NCI-H460 (cell line): ENCODE measurements at places on chromosomes 5 and 9. TPM values are rescaled to one million over a fixed set of nuclear protein-coding genes. Genes with fewer than 3 reads are reported as not detected.

SLC25A48 gene
- not detected in 2 replicates for total RNA-seq

IL4 gene
- total RNA-seq = not detected in 2 replicates

ACSL6 gene
- total RNA-seq = 0.03 and 0.05 TPM in 2 replicates

C5orf58 gene
- total RNA-seq = not detected in 2 replicates

STOM gene
- total RNA-seq = 53.8 and 53.9 TPM in 2 replicates

SH2D3C gene
- 0.12 and 0.57 TPM in 2 replicates for total RNA-seq

WNK2 gene
- 4.5 and 4.8 TPM in 2 replicates for total RNA-seq

MED27 gene
- total RNA-seq = 23.5 and 24.7 TPM in 2 replicates

C5orf52 gene
- not detected in 2 replicates for total RNA-seq

PPP3R2 gene
- not detected in 2 replicates for total RNA-seq

GPR151 gene
- not detected in 2 replicates for total RNA-seq

PCDHA8 gene
- 0.05 TPM in 1 of 2 replicates, not detected in the other for total RNA-seq

CDX1 gene
- not detected in 2 replicates for total RNA-seq

LCN9 gene
- not detected in 2 replicates for total RNA-seq

DRD1 gene
- not detected in 2 replicates for total RNA-seq

SMU1 gene
- total RNA-seq = 18.2 and 20.2 TPM in 2 replicates
